ENCODE measurements at places on chromosomes 13 and 19.

GRCh38 chr13:66574606-66575005, 655.5 kb downstream of the PCDH9 start:
- DNase-seq: no peak

GRCh38 chr19:41915776-41916414, 12.4 kb downstream of the ERFL start:
- DNase-seq: no peak

DNA sequence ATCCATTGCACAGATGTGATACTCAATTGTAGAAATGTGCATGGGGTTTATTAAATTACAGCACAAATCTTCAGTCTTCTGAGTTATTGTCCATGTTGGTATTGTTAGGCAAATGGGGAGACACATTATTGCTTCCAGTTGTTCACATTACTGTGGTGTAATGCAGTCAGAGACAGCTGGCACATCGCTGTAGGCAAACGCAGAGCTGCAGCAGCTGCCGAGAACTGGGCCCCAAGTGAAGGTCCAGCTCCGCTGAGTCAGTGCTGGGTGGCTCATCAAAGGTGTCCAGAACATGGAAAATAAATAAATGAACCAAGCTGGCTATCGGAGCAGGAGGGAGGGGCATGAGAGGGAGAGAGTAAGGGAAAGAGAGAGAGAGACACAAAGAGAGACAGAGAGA, 299.1 kb upstream of the OBI1 start:
- no peak for DNase-seq

- no peak for DNase-seq
These were observed 26.7 kb downstream of the LATS2 start for GRCh38 chr13:21034603-21035191.

GRCh38 chr19:38845374-38846024, 4.3 kb downstream of the HNRNPL start:
- DNase-seq: no peak

GRCh38 chr13:59261928-59262488, 901.7 kb downstream of the DIAPH3 start:
- DNase-seq: no peak

Data from NCI-H1048 (cell line).